ENCODE measurements at places on chromosomes 7 and 10.
A peak's percentile ranks its signal among the peaks of the same experiment; 100 is the strongest.

- no peak for DNase-seq
Observed at GRCh38 chr7:52450816-52451215, 584.6 kb upstream of the POM121L12 start.

DNA sequence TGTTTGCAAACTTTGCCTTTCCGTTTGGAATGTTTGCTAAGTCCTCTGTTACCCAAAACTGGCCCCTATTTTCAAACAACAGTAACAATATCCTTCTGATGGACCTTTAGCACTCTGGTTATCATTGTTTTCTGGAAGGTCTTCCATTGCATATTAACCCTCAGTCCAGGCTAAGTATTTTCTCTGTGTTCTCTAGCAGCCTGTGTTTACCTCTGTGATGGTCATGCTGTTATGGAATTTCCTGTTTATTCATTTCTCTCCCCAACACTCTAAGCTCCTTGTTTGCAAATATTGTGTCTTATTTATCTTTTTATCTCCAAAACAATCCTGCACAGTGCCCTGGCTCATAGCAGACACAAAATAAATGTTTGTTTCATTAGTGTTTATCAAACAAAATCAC, 560.3 kb downstream of the ATRNL1 start:
- DNase-seq = no peak

DNA sequence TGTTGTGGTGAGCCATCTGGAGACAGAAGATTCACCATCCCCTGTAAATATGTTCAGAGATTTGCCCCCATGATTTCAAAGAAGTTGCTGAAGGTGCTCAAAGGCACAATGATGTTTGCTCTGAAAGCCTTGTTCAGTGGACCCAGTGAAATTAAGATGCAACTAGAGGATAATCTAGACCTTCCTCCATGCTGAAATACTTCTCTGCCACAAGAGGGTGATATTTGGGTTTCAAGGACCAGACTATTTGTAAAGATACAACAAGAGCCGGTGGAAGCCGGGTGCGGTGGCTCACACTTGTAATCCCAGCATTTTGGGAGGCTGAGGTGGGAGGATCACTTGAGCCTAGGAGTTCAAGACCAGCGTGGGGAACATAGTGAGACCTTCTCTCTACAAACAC, 13.5 kb upstream of the MSRB2 start:
- no peak for DNase-seq

GRCh38 chr7:123499211-123499970, 35.0 kb downstream of the IQUB start:
- DNase-seq = no peak

DNA sequence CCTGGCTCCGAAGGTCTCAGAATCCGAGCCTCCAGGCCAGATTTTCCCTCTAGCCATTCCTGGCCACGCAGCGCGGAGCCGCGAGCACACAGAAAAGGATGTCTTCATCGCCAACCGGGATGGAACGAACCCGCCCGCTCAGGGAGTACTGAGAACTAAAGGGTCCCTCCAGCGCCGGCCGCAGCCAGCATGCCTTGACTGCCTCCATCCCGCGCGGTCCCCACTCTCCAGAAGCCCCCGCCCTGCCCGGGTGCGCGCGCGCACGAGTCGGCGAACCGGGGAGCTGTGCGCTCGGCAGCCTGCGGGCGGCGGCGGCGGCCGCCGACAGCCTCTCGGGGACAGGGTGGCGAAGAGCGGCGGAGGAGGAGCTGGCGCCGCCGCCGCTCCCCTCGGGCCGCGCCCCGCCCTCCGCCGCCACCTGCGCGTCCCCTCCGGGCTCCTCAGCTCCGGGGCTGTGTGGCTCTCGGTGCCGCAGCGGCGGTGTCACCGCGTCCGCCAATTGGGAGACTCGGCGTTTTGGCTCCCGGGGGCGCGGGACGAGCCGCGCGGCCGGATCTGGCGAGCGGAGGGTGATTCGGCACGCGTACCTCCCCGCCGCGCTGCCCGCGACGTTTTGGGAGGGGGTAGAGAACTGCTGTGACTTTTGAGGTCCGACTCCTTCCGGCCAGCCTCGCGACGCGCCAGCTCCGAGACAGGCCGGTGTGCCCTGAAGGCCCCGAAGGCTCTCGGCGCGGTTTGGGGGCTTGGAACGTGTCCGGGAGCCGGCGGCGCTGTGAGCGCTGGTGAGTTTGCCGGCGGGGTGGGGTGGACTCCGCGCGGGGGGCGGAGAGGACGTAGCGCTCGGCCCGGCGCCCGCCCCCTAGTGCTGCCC, 453 bp upstream of the GALNT17 start:
- DNase-seq = no peak

GRCh38 chr10:15163253-15163828, 5.2 kb downstream of the NMT2 start:
- no peak for DNase-seq

- DNase-seq = no peak
Observed at GRCh38 chr7:92412745-92413144, 34.5 kb upstream of the GATAD1 start.

DNA sequence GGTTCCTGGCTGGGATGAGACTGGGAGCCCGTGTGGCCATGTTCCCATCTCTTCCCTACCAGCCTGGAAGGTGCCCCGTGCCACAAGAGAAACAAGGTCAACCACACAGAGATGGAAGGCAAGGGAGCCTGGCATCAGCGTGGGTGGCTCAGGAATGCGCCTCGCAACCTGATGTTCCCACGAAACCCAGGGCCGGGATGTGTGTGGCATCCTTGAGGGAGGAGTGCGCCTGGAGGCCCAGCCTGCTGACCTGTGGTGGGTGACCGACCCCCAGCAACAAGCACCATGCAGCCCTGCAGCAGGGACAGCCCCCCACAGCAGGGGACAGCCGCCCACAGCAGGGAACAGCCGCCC, 267.2 kb downstream of the ELFN1 start:
- DNase-seq = no peak

GRCh38 chr10:35906155-35906554, 264.1 kb upstream of the FZD8 start:
- no peak for DNase-seq

DNA sequence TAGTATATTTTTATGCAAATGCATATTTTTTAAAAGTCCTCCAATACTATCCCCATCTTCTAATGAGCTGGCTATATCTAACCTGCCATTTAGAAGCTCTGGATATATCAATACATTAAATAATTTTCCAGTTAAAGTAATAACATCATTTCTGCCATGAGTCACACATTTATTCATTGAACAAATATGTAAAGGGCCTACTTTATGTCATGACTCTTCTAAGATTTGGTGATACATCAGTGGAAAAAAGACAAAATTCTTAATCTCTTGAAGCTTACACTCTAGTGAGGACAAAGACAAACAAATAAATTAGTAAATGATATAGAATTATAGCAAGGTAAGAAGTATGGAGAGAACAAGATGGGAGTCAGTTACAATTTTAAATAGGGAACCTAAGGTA, 716.8 kb upstream of the LRRTM3 start:
- DNase-seq = no peak

- no peak for DNase-seq
Observed at GRCh38 chr7:42247301-42247700, 10.3 kb upstream of the GLI3 start.

- DNase-seq = no peak
Observed at GRCh38 chr7:134355927-134356326, 39.2 kb upstream of the SLC35B4 start.

DNA sequence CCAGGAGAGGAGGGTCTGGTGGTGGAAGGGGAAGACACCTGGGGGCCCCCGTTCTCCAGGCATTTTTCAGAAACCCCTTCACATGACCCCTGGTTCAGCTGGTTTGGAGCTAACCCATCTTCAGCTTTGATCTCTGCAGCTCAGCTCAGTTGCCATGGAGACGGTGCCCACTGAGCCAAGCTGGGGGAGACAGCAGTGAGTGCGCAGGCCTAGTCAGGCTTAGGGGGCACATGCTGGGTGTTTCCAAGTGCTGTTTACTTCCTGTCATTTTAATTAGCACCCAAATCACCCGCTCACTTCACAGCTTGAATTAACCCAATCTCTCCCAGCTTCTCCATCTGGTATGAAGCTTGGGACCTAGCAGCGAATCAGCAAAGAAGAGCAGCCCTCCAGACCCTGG, 9.0 kb downstream of the SPOCK2 start:
- peak; percentile 44 for DNase-seq

- DNase-seq = no peak
Observed at GRCh38 chr10:9868499-9868898, 1149.2 kb upstream of the CELF2 start.

GRCh38 chr7:135741905-135742304, 6.7 kb downstream of the FAM180A start:
- DNase-seq = no peak

GRCh38 chr7:12028508-12028907, 182.6 kb upstream of the TMEM106B start:
- no peak for DNase-seq

DNA sequence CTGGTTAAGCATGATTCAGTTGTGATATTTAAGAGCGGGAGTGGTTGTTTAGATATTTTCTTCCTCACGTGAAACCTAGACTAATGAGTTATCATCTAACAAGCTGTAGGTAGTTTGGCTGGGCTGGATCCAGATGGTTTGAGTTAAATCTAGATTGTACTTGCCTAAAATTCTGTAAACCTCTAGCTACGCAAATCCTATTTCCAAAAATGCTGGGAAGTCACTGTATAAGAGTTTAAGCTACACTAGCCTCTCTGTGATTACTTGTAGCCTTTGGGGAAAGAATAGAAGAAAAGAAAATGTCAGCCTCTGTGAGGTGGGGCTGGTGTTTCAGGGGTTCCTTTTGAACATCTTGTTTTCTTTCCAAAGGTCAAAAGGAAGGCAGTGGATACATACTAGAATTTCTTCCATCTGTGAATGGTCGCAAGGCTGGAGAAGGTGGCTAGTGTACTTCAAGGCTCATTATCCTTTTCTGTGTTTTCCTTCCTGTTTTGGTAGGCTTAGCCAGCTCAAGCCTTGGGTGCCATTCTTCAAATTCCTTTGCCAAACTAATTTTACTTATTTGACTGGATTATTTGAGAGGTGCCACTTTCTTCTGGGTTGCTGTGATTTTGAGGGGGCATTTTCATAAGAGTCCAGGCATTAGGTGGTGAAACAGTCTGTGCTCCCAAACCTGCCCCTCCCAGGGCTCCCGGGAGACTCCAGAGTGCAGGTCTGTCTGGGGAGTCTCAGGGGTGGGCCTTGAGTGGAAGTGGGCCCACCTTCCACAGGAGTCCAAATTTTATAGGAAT, 5.2 kb upstream of the EN2 start:
- DNase-seq = no peak

DNA sequence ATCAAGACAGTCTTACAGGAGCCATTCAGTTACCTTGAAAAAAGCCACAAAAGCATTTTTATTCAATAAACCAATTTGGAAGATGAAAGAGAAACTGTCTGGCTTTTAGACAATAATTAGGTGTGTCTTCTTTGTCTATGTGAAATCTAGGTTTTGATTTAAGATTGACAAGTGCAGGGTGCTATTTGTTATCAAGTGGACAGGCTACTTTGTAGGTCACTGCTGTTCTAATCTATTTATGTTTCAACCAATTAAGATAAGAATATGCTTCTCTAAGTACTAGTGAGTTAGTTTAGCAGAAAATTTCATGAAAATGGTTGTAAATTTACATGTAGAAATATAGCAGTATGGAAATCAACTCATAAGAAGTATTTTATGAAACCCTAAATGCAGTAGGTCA, 177.5 kb downstream of the CACNA2D1 start:
- DNase-seq = no peak

- no peak for DNase-seq
Observed at GRCh38 chr7:45591101-45591906, 17.1 kb downstream of the ADCY1 start.

DNA sequence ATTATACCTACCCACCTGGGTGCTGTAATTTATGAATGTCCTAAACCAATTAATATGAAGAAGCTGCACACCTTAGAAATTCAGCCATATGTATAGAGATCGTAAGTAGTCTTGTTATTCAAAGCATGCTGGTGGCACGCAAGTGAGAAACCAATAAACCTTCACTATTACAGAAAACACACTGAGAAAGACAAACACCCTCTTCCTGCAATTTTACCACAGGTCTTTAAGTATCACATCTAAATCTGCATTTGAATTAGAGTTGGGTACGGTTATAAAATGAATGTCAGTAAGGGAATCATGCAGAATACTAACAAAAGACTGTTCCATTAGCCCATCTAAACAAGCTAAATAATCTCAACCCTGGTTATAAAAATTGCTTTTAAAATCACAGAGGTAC, 33.8 kb downstream of the CCNJ start:
- no peak for DNase-seq

DNA sequence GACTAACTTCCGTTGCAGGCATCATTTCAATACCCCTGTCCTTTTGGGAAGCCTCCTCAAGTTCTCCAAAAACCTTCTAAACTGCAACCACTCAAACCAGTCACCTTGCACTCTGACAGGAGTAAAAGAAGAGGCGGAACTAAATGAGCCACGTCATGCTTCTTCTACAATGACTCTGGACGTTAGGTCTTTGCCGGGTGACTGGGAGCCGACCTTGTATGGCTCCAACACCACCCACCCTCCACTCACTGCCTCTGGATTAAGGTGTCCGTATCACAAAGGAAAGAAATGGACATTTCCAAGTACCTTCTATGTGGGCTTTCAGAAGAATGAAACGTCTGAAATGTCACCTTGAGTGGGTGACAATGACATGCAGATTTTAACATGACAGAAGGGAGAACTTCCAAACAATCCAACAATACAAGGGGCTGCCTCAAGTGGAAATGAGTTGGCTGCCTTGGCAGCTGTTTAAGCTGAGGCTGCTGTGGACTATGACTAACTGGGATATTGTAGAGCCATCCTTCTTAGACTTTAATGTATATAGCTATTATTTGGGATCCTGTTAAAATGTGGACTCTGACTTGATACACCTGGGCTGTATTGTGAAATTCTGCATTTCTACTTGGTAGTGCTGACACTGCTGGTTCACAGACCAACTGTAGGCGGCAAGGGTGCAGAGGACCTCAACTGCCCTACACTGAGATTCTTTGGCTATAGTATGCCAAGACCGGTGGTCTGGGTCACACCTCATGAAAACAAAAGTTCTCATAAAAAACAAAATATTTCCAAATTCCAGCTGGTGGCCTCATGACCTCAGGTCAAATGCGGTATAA, 33.8 kb upstream of the PDLIM1 start:
- DNase-seq = no peak

GRCh38 chr10:27223964-27224363, 16.6 kb downstream of the ACBD5 start:
- DNase-seq = peak; percentile 25

- DNase-seq = no peak
Observed at GRCh38 chr10:14700546-14700945, 74.2 kb downstream of the FAM107B start.

GRCh38 chr10:49776851-49777250, 14.7 kb upstream of the OGDHL start:
- no peak for DNase-seq

DNA sequence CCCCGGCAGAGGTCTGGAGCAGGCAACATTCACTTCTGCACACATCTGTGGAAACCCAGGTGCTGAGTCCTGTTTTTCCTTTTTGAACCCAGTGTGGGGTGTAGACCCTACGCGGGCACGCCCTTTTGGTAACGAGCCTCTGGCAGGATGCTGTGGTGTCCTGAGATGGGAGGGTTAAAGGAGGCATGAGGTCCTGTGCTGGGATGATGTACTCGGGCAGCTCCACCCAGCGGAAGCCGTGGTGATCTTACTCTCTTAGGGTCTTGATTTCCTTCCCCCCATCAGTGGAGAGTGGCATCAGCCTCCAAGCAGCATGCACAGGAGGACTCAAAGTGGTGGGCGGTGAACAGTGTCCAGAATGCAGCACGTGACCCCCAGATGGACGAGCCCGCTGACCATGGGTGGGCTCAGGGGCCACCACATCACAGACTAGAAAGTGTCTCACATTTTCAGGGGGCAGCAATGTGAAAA, 148.6 kb downstream of the DNAJB6 start:
- peak; percentile 31 for DNase-seq

- peak; percentile 28 for DNase-seq
Observed at GRCh38 chr7:5699467-5700384, 81.7 kb downstream of the RNF216 start.
